Neural progenitor cell (in vitro differentiated cells): ENCODE measurements at places on chromosomes 1 and 21. TPM values are rescaled to one million over a fixed set of nuclear protein-coding genes. Genes with fewer than 3 reads are reported as not detected.

GRCh38 chr1:160674415-160674814 is 27.6 kb upstream of the SLAMF1 start:
- DNase-seq: no peak

The PROK1 gene
- 0.12 TPM in 1 of 2 replicates, not detected in the other for total RNA-seq

DNA sequence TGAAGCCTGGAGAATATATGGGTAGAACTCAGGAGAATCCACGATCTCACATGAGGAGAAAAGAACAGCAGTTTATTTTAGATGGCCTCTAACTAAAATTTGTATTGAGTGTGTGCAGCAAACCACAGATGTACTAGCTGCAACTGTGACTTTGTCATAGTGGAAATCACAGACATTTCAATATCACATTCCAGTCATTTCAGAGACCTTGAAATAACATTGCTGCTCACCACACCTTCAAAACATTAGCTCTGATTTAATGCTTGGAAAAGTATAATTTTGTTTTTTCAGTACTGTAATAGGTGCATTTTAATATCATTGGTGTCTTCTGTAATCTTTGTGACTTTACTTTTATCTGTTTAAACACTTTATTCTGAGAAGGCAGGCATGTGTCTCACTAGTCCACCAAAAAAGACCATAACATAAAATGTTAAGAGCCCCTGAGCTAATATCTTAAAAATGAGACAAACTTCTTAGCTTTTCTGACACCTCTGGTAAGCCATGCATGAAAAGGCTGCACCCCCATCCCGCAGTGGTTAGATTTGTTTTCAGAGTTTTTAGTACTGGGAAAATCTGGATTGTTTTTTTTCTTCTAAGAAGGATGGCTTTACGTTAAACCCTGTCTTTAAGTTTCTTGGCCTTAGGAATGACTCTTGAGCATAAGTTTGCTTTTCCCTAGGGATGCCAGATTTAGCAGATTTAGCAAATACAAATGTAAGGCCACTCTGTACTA is 30.1 kb downstream of the KCNJ15 start:
- DNase-seq: no peak

DNA sequence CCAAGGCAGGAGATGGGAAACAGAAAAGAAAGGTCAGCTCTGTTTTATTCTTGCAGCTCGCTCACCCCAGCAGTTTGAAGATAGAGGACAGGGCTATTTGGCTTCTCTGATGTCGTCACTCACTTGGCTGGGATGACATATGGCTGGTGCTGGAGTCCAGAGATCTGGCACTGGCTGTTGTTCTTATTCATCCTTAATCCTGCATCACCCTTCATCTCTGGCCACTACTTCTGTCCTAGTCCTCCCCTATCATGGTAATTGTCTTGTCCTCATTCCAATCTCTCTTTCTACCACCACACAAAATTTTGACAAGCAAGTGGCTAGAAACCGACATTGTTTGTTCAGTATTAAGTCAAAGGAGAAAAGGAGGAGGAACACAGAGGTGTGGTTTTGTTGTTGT is 103.8 kb upstream of the PDE4B start:
- no peak for DNase-seq

GRCh38 chr1:160839746-160840145 is 22.9 kb downstream of the CD244 start:
- no peak for DNase-seq

The PADI4 gene
- total RNA-seq: not detected in 2 replicates
